ENCODE measurements at places on chromosomes 3 and 15.

GRCh38 chr15:55775316-55775715 lies 32.4 kb upstream of the PRTG start:
- DNase-seq, result no peak

- DNase-seq, result no peak
Observed at GRCh38 chr3:109211941-109212340, 75.4 kb downstream of the C3orf85 start.

DNA sequence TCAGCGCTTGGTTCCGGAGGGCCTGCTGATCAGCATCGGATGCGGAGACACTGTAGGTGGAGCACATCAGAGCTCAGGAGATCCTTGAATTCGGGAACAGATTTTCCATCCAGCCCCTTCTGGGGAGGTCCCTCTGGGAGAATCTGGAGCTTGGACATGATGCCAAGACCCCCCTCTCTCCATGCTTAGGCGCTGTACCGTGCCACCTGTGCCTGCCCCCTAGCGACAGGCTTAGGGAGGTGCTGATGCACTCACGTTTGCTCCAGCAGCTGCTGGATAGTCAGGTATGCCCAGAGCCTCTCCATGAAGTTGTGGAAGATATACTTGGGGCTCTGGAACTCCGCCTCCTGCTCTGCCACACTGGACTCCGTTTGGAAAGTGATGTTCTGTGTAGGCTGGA lies 9.7 kb downstream of the ITIH4 start:
- no peak for DNase-seq

GRCh38 chr3:44924457-44925084 lies 50.2 kb downstream of the TGM4 start:
- no peak for DNase-seq

GRCh38 chr3:72222410-72222809 lies 437.5 kb upstream of the PROK2 start:
- no peak for DNase-seq

- DNase-seq, result no peak
Observed at GRCh38 chr3:188194332-188194731, 40.4 kb downstream of the LPP start.

DNA sequence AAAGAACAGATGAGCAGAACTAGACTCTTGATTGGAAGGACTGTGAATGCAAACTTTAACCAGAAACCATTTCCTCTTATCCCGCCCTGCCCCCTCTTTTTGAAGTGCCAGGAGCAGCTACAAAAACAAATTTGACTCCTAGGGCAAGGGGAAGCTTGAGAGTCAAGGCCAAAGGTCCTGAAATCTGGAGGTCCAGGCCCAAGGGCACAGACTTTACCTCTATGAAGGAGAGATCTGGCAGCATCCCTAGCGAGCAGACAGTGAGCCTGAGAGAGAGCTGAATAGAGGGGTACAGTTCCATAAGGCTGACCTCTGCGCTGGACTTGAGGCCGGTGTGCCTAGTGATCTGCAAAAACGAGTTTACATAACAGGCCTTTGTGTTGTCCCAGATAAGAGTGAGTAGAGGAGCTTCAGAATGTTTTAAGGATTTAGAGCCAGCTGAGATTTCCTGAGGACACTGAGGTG lies 5.1 kb downstream of the RAB43 start:
- DNase-seq, result no peak
